Cardiac fibroblast (primary cell): ENCODE measurements at places on chromosomes 4 and X.

- DNase-seq, result no peak
Observed at GRCh38 chr4:67365661-67366245, 179.6 kb downstream of the CENPC start.

- no peak for DNase-seq
Observed at GRCh38 chr4:30765022-30765421, 44.9 kb downstream of the PCDH7 start.

GRCh38 chr4:19650903-19651864 lies 600.5 kb upstream of the SLIT2 start:
- DNase-seq, result no peak

- no peak for DNase-seq
Observed at GRCh38 chrX:129983575-129984110, 1.2 kb downstream of the BCORL1 start.

DNA sequence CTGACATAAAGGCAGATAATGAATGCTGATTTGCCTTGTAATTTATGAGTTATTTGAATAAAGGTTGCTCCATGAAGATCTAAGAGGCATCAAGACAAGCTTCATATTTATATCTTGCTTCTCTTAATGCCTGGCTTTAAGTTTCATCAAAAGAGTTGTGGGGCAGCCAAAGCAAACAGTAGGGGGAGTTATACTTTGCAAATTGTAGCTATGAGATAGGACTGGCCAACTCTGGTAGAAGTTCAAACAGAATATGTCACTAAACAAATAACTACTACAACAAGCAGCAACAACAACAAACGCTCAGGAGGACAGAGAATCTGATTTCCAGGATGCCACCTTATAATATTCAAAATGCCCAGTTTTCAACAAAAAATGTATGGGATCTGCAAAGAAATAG lies 69.1 kb upstream of the PLAC1 start:
- no peak for DNase-seq

- DNase-seq, result no peak
Observed at GRCh38 chr4:5435201-5435600, 273.2 kb downstream of the EVC2 start.

DNA sequence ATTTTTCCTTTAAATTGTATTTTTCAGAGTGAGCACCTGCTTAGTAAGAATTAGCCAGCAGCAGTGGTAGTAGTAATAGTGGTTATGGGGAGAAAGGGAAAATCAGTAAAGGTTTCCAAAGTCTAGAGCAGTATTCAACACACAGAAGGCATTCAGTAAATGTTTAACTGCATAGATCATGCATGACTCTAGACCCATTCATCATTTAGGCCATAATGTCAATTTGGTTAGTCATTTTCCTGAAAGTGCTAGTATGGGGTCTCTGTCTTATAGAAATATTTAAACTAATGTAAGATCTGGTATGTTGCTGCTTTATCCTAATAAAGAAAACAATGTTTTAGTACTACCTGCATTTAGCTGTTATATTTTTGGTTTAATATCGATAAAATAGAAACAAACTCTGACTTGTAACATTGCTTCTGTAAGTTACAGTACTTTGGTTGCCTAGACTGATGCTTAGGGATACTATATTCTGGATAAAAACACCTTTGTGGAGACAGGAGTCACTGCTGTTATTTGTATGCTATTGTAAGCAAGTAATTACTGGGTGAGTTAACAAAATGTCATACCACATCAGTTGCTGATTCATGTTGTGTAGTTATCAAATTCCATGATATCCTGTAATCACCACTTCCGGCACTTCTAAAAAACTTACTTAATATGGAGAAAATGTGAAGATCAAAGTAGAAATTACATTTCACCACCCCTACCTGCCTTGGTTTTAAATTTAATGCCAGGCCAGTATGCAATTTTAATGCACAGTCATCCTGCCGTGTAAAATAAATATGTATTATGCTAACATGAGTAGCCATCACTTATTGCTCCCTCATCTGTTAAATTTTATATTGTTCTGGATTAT lies 115.8 kb upstream of the BMPR1B start:
- peak; percentile 84 for DNase-seq

DNA sequence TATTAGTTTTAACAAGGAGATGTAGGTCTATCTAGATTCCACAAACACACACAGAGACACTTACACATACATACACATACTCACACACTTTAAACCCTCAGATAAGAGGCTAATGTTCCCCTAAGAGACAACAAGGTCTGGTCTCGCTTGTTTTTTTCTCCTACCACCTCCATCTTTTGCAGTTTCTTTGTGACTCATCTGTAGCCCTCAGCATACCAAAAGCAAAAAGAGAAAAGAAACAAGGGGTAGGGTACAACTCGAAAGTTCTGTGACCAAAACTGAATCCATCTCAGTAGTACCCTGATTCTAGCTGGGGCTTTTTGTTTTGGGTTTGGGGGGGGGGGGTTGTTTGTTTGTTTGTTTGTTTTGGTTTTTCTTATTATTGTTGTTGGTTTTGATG lies 12.2 kb upstream of the EXOSC9 start:
- DNase-seq, result no peak

DNA sequence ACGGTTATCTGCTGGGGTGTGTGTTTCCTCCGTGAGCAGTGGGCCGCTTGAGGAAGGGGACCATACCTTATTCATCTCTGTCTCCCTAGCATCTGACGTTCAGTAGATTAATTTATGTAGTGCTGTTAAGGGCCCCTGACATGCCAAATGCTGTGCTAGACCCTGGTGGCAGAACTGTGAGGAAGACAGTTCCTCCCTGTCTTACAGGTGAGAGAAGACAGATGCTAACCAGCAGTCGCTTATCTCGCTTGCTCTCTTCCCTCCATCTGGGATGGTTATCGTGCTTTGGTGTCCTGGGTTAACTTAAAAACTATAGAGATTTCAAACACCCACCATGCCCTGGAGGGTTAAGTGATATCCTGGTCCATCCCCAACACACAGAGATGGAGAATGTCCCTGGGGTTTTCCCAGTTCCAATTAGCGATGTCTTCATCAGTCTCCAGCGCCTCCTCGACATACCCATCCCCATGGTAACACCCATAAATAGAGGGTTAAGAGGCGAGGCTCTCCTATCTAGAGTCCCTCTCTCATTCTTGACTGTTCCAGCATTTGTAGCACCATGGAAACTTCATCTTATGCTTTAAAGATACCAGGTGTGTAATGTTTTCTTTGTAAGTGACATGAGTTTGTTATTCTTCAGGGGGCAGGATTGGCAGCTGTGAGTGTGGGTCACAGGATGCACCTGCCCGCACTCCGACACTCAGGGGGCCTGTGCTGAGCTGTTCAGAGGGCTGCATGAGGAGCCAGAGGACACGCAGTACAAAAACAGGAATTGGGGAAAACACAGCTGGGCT lies 135.2 kb downstream of the STK32B start:
- no peak for DNase-seq

GRCh38 chrX:103678199-103678993 lies 8.1 kb downstream of the MORF4L2 start:
- peak; percentile 54 for DNase-seq
